ENCODE measurements at places on chromosomes 16 and 17. TPM values are rescaled to one million over a fixed set of nuclear protein-coding genes. Genes with fewer than 3 reads are reported as not detected.

GRCh38 chr17:39173526-39174274 is 7.7 kb upstream of the ARL5C start:
- DNase-seq = no peak

DNA sequence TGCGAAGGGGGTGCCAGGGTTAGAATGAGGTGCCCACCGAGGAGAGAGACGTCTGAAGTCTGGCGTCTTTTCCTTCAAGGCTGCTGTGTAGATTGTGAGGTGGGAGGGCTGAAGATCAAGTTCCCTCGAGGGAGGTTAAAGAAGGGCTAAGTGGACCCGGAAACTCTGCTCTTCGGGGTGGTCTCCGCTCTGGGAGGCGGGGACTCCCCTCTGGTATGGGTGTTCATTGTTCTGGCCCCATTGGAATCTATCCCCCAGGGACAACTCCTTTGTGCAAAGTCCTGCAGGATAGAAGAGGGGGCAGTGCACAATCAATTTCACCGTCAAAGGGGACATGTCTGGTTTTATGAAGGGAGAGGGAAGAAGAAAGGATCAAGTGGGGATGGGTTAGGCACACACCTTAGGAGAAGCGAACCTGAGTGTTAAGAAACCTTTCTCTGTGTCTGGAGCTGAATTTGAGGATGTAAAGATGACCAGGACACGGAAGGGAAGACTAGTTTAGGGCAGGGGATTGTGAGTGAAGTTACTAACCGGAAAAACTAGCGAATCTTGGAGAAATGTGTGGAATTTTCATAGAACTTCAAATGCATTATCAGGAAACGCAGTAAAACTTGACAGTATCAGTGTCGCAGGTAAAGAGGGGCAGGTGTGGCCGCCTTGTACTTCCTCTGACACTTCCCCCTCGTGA is 809 bp upstream of the RAB34 start:
- DNase-seq = no peak

- DNase-seq = no peak
Measured at GRCh38 chr16:86016201-86016965, 117.4 kb downstream of the IRF8 start.

- DNase-seq = no peak
Measured at GRCh38 chr16:88906535-88907105, 40.2 kb upstream of the PABPN1L start.

ACAP1 gene
- 8.7 TPM for total RNA-seq

PTRH2 gene
- 80.0 TPM for total RNA-seq
